ENCODE measurements at places on chromosomes 12 and 14. TPM values are rescaled to one million over a fixed set of nuclear protein-coding genes. Genes with fewer than 3 reads are reported as not detected.

NOVA1 gene
- total RNA-seq = 5.1 TPM

ARHGEF25 gene
- total RNA-seq = 40.0 TPM

PTHLH gene
- 0.26 TPM for total RNA-seq

MYO1H gene
- total RNA-seq = not detected

OTUB2 gene
- 1.5 TPM for total RNA-seq

VASH1 gene
- total RNA-seq = 4.5 TPM

TMPO gene
- total RNA-seq = 37.8 TPM

LALBA gene
- total RNA-seq = not detected

HSPB8 gene
- 21.3 TPM for total RNA-seq

All from fibroblast of lung (primary cell).